ENCODE measurements at places on chromosomes 2 and 18.

GRCh38 chr2:159126432-159127022 is 158.1 kb downstream of the TANC1 start:
- DNase-seq: no peak

- DNase-seq: no peak
Observed at GRCh38 chr2:217953531-217953932, 49.3 kb downstream of the TNS1 start.

DNA sequence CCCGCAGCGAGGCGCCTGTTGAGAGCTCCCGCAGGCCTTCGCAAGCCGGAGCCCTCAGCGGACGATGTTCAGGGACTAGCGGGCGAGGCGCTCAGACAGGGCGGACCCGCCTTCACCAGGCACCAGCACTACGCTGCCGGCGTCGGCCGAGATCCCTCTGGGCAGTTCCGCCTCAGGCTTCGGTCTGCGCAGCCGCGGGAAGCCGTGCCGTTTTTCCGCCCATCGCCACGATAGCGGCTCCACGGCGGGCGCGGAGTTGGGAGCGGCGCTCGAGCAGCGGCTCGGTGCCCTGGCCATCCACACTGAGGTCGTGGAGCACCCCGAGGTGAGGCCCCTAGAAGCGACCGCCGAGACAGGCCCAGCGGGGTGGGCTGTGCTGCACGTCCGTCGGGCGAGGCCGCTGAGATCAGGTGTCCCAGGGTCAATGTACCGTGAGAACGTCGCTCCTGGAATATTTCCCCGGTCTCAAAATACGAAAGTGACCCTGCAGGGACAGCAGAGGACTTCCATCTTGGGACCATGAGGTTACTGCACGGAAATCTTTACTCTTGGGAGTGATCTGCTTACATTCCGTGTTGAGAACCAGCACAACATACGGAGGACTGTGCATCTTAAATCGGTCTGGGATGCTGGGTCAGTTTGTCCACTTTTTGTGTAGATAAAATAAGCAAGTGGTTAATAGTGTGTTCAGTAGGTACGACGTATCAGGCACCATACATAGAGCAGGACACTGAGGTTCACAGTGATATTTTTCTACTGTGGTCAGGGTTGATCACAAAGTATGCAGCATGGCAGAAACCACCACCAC is 13.3 kb upstream of the MTIF2 start:
- peak; percentile 78 for DNase-seq

- no peak for DNase-seq
Observed at GRCh38 chr2:12948231-12948960, 231.7 kb downstream of the TRIB2 start.

GRCh38 chr2:183666031-183666430 is 541.8 kb downstream of the NUP35 start:
- DNase-seq: no peak

- DNase-seq: no peak
Observed at GRCh38 chr2:14182227-14182946, 450.1 kb upstream of the LRATD1 start.

- DNase-seq: no peak
Observed at GRCh38 chr2:73117441-73117840, 4.7 kb upstream of the RAB11FIP5 start.

- DNase-seq: no peak
Observed at GRCh38 chr2:179812501-179812900, 48.9 kb downstream of the ZNF385B start.

DNA sequence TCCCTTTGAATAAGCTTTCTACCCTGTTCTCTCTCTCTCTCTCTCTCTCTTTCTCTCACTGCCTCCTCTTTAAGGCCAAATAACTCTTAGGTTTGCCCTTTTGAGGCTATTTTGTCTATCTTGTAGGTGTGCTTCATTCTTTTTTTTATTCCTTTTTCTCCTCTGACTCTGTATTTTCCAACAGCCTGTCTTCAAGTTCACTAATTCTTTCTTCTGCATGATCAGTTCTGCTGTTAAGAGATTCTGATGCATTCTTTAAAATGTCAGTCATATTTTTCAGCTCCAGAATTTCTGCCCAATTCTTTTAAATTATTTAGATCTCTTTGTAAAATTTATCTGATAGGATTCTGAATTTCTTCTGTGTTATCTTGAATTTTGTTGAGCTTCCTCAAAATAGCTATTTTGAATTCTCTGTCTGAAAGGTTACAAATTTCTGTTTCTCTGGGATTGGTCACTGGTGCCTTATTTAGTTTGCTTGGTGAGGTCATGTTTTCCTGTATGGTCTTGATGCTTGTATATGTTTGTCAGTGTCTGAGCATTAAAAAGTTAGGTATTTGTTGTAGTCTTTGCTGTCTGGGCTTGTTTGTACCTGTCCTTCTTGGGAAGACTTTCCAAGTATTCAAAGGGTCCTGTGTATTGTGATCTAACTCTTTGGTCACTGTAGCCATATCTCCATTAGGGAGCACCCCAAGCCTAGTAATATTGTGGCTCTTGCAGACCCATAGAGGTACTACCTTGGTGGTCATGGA is 35.4 kb upstream of the DYNC1I2 start:
- DNase-seq: no peak

GRCh38 chr2:208584378-208584985 is 177.9 kb downstream of the PTH2R start:
- DNase-seq: no peak

DNA sequence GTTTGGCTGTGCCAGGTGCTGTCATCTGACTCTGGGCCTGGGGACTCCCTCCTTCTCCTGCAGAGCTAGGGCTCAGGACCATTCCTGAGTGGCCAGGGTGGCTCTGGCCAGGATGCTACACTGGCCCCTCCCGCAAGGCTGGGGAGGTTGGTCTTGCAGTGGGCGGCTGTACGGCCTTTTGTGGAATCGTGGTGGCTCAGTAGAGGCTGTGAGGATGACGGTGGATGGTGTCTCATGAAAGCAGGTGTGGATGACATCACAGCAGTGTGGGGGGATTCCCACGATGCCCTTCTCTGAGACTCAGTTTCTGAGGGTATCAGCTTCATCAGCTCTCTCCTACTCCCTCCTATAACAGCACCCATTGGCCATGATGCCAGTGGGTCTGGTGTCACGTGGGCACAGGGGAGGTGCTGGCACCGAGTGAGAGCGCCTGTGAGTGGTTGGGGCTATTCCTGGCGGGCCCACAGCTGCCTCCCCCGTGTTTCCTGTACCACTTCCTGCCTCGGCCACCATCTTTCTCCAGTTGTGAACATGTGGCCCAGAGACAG is 144.2 kb upstream of the HDAC4 start:
- DNase-seq: peak; percentile 7

GRCh38 chr2:101830146-101830545 is 132.6 kb downstream of the MAP4K4 start:
- DNase-seq: no peak

DNA sequence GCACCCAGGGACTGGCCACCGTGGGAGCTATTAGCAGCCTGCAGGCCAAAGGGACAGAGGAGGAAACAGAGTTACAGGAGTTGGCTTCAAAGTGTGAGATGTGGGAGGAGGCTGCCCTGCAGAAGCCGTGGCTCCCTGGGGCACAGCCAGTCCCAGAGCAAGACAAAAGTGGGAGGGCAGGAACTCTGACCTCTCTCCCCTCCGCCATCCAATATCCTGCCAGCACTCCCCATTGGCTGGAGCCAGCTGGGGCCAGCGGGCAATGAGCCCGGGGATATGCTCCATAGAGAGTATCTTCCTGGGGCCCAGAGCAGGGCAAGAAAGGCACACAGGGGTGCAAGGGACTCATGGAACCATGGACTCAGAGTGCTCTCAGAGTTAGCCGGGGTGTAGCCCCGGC is 143.1 kb downstream of the INHBB start:
- DNase-seq: no peak

GRCh38 chr2:48849770-48850169 is 94.2 kb upstream of the LHCGR start:
- DNase-seq: no peak

DNA sequence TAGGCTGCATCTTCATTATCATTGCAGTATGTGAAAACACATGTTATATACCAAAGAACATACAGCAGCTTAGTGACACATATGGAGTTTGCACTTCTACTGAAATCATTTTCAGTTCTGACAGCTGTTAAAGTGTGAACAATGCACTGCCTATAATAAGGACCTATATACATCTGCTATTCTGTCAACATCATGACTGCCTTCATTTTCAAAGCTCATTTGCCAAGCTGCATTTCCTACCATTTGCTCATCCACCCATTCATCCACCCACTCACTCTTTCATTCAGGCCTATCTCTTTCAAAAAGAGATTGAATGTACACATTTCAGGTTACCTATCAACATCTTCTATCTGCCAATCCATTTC is 81.7 kb upstream of the STK17B start:
- DNase-seq: no peak

DNA sequence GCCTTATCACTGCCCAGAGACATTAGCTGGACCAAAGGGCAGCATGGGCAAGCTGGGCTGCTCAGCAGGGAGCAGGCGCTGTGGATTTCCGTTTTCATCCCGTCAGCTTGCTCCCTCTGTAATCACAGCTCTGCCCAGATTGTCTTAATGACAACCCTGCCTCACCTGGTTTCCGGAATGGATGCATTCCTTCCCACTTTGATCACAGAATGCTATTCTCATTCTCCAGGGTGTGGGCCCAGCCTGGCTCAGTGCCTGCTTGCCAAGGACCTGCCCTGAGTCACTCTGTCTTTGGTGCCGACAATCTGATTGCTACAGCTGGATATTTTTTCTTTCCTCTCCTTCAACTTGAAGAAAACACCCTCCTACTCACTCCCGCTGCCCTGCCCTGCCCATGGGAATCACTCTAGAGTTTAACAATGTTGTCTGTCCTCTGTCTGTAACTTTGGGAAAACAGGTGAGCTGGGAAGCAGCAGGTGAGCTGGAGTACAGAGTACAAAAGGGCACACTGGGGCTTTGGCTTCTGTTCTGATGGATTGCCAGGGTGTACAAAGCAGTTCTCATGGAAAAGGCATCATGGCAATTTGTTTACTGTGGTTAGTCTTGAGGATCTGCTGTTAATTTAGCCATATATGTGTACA is 27.2 kb upstream of the FAM136A start:
- no peak for DNase-seq

GRCh38 chr2:144208924-144209323 is 311.0 kb downstream of the ZEB2 start:
- DNase-seq: no peak

DNA sequence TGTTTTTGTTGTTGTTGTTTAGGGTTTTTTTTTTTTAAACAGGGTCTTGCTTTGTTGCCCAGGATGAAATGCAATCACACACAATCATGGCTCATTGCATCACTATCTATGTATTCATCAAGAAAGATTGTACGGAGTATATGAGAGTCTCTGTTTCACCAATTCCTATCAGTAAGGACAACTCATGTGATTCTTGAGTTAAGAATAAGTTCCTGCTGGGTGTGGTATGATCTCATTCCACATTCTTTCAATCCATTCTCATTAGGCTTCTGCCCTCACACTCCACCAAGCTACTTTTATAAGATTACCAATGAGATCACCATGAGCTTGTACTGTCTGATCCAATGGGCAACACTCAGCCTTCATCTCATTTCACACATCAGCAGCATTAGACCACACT is 9.1 kb upstream of the AP1S3 start:
- no peak for DNase-seq

DNA sequence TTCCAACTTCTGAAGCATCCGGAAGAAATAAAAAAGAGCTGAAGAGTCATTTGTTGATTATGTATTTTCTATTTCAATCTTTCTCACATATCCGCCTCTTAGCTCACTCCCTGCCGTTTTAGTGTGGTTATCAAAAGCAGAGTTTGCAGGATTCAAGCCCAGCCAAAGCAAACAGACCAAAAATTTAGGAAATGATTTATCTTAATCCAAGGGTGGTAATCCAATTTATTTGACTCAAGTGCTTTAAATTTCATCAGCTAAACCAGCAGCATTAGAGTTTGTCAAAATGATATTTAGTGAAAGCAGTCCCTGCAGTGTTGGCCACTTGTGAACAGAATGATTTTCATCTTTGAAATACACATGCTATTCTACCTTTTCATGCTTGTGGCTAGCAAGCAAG is 129.3 kb upstream of the CCDC68 start:
- no peak for DNase-seq

GRCh38 chr2:150586858-150587257 is 99.4 kb upstream of the RND3 start:
- no peak for DNase-seq

GRCh38 chr2:109269706-109270504 is 140.9 kb downstream of the SH3RF3 start:
- DNase-seq: no peak

GRCh38 chr2:69692424-69692823 is 48.9 kb upstream of the AAK1 start:
- DNase-seq: no peak

DNA sequence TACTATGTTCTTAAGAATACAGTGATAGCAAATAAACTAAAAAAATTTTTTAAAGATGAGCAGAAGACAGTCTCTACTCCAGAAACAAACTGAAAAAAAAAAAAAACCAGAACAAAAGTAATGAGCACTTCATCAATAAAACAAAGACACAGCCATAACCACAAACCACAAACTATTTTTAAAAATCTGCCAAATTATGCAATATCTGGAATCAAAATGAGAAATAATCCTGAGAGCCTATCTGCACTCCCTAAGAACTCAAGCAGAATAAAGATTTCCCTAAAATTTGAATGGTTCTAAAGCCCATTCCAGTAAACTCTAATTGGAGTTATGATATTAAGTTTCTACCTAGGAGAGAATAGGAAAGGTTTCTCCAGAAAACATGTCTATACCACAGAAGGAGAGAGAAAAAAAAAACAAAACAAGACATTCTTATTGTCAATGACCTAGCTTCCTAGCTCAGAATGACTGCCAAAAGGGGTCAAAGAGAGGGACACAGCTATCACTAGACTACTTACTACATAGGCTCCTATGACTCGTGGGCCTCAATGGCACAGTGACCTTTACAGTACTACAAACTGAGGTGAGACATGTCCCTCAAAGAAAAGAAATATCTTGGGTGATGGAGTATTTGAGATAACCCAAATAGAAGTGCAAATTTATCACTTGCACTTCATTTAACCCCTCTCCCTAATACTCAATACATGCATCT is 262.8 kb downstream of the ZEB2 start:
- no peak for DNase-seq

DNA sequence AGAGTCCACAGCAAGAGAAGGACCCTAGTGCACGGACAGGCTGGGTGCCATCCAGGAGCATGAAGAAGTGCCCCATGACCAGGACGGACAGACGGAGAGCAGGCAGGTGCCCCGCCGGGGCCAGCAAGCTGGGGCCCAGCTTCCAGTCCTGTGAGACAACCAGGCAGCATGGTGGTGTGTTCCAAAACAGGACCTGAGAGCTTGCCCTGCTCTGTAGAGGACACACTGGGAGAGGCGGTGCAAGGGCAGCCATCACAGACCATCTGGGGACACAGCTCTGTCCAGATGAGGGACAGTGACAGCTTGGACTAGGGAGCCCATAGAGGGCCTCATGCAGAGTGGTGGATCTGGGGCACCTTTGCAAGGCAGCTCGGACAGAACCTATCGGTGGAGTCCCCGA is 279.8 kb downstream of the EIPR1 start:
- no peak for DNase-seq

- DNase-seq: no peak
Observed at GRCh38 chr2:18918280-18918679, 328.9 kb upstream of the NT5C1B start.

- peak; percentile 23 for DNase-seq
Observed at GRCh38 chr18:23662309-23663263, at the start of gene ANKRD29. TSS of gene ANKRD29 (minus strand) at chr18:23662911. CDS start at chr18:23662730, 181 bp downstream.

GRCh38 chr2:43340945-43341356 is 114.5 kb upstream of the ZFP36L2 start:
- DNase-seq: no peak

GRCh38 chr18:785242-785641 is 26.8 kb downstream of the YES1 start:
- no peak for DNase-seq

Data from activated T-helper 1 cell treated with anti-CD3 and anti-CD28 coated beads, Interleukin-2, amount 50 U/mL, for 16 hours (primary cell).